ENCODE measurements at places on chromosomes 4 and X.

GRCh38 chr4:18566970-18567799 lies 545.6 kb upstream of the LCORL start:
- no peak overlapping the region for H3K27ac ChIP-seq
- no peaks in the 10 kb centered on the region for H3K4me1 ChIP-seq
- no peak for DNase-seq
- no peak overlapping the region for H3K4me3 ChIP-seq
- H3K36me3 ChIP-seq, result no peaks in the 10 kb centered on the region

DNA sequence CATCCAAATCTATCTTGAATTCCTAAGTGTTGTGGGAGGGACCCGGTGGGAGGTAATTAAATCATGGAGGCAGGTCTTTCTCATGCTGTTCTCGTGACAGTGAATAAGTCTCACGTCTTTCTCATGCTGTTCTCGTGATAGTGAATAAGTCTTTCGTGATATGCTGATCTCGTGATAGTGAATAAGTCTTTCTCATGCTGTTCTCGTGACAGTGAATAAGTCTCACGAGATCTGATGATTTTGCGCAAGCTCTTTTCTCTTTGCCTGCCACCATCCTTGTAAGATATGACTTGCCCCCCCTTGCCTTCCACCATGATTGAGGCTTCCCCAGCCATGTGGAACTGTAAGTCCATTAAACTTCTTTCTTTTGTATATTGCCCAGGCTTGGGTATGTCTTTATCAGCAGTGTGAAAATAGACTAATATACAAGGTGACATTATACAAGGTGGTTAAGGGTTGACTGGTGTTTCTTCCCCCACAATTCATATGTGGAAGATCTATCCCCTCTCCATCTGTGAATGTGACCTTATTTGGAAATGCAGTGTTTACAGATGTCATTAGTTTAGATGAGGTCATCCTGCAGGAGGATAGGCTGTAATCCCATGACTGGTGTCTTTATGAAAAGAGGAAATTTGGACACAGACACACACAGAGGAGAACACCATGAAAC lies 27.6 kb downstream of the ARSD start:
- no peak overlapping the region for H3K27ac ChIP-seq
- no peaks in the 10 kb centered on the region for H3K36me3 ChIP-seq
- H3K4me3 ChIP-seq, result no peak overlapping the region
- peaks cover 7% of the 10 kb centered on the region for H3K4me1 ChIP-seq
- H3K27me3 ChIP-seq, result no peaks in the 10 kb centered on the region
- no peak for DNase-seq

GRCh38 chr4:29588617-29589016 lies 1131.6 kb upstream of the PCDH7 start:
- H3K27me3 ChIP-seq, result no peaks in the 10 kb centered on the region
- no peak overlapping the region for H3K27ac ChIP-seq

DNA sequence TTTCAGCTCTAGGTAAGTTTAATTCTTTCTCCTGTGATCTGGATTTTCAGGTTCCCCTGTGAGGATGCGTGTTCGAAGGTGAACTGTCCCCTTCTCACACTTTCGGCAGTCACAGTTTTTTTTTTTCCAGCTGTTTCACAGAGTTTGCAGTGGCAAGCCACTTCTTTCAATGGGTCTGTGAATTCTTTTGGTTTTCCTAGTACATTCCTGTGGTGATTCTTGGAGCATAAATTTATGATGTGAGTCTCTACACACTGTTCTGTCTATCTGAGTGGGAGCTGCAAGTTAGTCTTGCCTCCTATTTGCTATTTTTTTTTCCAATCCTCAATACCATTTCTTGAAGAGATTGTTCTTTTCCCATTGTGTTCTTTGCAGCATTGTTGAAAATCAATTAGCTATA lies 595.5 kb downstream of the RAPGEF2 start:
- DNase-seq, result no peak
- H3K4me1 ChIP-seq, result no peaks in the 10 kb centered on the region
- no peak overlapping the region for H3K27ac ChIP-seq
- H3K36me3 ChIP-seq, result no peaks in the 10 kb centered on the region
- no peaks in the 10 kb centered on the region for H3K27me3 ChIP-seq

DNA sequence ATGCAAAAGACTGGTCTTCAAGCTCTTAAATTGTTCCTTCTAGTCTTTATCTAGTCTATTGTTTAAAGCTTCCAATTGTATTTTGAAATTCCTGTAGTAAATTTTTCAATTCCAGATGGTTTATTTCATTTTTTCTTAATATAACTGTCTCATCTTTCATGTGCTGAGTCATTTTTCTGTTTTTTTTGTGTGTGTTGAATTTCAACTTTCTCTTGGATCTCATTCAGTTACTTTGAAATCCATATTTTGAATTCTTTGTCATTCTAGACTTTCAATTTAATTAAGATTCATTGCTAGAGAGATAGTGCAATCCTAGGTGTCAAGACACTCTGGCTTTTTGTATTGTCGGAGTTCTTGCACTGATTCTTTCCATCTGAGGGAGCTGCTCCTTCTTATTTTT lies 128.0 kb upstream of the PRKG2 start:
- no peaks in the 10 kb centered on the region for H3K4me1 ChIP-seq
- H3K27me3 ChIP-seq, result no peaks in the 10 kb centered on the region
- no peaks in the 10 kb centered on the region for H3K36me3 ChIP-seq
- no peak overlapping the region for H3K4me3 ChIP-seq
- H3K27ac ChIP-seq, result no peak overlapping the region

GRCh38 chrX:68462653-68463052 lies 29.4 kb upstream of the OPHN1 start:
- H3K27ac ChIP-seq, result no peak overlapping the region
- no peaks in the 10 kb centered on the region for H3K4me1 ChIP-seq
- no peaks in the 10 kb centered on the region for H3K27me3 ChIP-seq
- no peak for DNase-seq
- no peak overlapping the region for H3K4me3 ChIP-seq
